ENCODE measurements at places on chromosomes 5 and 9.

- DNase-seq, result no peak
These were observed 35.8 kb downstream of the PTCH1 start for GRCh38 chr9:95481000-95481399.

DNA sequence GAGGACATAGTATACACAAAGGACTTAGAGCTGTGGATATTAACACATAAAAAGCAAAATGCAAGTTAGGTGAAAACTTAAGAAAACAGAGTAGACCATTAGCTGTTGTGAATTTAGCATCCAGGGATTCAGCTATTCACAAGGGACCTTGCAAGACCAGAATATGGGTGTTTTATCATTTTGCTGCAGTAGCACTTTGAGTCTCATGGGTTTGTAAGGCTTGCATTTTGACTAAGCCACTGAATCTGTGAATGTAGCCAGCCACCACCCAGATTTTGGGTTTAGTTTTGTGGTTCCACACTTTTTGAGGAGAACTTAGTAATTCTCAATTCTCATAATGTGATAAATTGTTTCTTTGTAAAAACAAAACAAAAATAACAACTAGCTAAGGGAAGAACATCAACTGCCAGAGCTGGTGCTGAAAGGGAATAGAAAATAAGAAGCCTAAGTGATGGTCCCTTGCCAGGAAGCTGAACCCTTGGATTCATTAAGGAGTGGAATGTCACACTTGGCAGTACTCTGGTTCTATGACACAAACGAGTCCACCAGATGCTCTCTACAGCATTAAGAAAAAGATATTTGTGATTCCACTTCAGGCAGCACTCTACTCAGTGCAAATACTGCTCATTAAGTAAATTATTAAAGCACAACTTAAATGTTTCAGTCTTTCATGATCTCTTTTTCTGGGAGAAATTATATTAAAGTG lies 557.4 kb upstream of the ZNF462 start:
- DNase-seq, result no peak

DNA sequence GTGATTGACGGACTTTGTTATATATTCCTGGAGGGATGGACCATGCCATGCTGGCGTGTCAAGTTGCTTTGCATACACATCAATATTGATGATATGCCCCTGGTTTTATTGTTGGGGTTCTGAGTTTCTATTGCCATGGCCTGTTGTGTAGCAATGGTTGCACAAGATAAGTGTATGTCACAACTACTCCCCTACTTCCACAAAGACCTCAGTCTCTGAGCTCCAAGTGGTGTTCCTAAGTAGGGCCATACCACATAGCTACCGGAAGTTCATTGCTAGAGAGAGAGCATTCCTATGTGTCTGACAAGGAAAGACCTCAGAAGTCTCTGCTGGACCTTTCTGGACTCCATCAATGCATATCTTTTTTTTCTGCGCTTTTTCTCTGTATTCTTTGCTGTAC lies 19.8 kb downstream of the TXNDC8 start:
- peak; percentile 42 for DNase-seq

DNA sequence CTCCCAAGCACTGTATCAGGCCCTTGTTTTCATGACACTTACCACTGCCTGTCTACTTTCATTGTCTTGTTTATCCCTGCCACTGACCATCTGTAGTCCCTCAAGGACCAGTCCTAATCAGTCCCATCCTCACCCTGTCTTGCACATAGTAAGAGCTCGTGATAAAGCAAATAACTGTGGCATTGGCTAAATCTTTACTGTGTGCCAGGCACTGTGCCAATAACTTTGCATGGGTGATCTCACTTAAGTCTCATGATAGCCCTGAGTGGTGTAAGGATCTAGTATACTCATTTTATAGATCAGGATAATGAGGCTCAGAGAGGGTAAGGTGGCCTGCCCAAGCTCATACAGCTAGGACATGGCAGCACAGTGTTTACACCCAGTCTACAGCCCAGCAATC lies 5.6 kb downstream of the CDX1 start:
- no peak for DNase-seq

DNA sequence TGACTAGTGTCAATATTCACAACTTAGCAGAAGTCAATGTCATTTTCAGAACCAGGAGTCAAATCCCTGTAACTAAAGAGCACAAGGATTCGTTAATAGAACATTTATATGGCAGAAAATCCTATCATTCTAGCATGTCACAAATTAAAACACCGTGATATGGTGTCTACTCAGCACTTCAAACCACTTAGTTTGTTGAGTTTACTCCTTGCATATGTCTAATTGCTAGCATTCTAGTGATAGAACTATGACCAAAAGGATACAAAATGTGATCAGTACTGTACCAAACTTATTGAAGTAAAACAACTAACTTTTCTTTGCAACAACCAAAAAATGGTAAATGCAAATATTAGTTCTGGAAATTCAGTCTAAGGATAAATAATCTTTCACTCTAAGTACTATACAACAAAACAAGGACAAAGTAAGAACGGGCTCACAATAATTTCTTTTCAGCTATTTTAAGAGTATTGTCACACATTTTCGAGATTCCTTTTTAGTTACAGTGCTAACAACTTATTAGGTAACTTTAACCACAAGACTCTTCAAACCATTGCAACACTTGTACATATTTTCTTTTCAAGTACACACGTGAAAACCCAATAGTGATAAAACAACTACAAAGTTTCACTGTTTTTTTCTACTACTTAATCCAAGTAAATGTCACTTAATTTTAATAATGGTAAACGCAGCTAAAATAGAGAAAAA lies 845.2 kb upstream of the CDH10 start:
- DNase-seq, result no peak

DNA sequence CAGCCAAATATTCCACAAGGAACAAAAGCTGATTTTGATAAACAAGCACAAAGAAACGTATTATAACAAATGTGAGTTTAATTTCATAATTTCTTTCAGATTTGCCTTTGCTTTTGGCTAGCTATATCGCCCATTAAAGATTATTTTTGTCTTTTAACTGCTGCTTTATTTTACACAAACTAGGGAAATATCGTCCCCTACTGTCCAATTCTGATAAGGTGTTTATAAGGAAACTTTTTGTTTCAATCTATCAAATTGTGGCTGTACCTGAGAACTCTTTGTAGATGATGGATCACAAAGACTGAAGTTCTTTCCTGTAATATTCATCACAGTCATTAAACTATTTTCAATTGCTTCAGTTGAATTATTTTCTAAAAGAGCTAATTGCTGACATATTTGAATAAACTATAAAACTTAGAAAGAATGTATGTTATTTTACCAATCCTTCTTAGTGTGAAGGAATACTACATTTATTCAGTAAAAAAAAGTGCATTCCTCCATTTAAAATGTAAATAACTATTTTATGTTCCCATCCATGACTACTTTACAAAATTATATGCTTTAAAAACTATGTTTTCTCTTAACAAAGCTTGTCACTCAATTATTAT lies 431.3 kb upstream of the ITGA1 start:
- DNase-seq, result peak; percentile 41

DNA sequence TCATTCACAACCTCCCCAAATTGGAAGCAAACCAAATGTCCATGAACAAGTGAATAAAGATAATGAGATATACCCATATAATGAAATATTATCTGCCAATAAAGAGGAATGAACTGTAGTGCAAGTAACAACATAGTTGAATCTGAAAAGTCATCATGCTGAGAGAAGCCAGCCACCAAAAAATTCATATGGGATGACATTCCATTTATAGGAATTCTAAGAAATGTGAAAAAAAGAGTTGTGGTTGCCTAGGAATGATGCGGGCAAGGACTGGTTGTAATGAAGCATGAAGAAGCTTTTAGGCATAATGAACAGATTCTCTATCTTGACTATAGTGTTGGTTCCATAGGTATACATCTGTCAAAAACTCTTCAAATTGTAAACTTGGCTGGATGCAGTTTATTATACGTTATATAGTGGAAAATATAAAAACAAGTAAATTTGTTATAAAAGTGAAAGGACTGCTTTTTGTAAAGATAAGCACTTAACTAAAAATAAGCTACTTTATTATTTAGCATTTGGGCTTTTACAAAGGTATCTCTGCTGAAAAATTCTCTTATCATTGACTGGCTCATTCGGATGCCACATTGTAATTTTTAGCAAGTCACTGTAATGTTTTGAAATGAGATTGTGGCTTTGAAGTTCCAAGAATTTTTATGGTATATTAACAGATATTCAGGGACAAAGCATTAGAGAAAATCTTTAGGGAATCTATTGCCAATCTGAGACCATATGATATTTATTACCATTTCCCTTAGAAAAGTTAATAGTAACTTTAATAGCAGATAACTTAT lies 21.2 kb upstream of the TTC23L start:
- DNase-seq, result no peak

- DNase-seq, result no peak
These were observed 4.6 kb downstream of the CFAP90 start for GRCh38 chr5:7846327-7846726.

All from AML-193 (cell line).